ENCODE measurements at places on chromosomes 4 and X.

DNA sequence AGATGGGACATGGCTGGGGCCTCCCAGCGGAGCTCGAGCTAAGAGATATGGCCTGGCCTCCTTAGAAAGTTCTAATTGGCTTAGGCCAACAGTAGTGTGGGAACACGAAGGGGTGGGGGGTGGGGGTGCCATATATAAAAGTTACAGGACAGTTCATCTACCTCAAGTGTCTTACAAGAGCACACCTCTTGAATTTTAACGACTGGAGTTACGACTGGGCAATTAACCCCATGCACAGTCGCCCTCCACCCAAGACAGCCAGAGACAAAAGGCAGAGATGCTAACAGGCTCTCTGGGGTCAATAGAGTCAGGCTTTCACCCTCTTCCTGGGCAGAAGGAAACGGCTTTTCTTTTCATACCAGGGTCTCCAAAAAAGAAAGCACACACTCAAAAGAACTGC is 302.2 kb downstream of the BCOR start:
- DNase-seq: no peak

- DNase-seq: no peak
Observed at GRCh38 chr4:173879509-173879908, 349.5 kb upstream of the HAND2 start.

GRCh38 chrX:39309018-39309635 is 507.9 kb downstream of the MID1IP1 start:
- DNase-seq: peak; percentile 45

GRCh38 chr4:123093236-123093635 is 170.8 kb upstream of the NUDT6 start:
- peak; percentile 18 for DNase-seq

GRCh38 chr4:82753238-82753637 is 45.4 kb downstream of the SCD5 start:
- no peak for DNase-seq

DNA sequence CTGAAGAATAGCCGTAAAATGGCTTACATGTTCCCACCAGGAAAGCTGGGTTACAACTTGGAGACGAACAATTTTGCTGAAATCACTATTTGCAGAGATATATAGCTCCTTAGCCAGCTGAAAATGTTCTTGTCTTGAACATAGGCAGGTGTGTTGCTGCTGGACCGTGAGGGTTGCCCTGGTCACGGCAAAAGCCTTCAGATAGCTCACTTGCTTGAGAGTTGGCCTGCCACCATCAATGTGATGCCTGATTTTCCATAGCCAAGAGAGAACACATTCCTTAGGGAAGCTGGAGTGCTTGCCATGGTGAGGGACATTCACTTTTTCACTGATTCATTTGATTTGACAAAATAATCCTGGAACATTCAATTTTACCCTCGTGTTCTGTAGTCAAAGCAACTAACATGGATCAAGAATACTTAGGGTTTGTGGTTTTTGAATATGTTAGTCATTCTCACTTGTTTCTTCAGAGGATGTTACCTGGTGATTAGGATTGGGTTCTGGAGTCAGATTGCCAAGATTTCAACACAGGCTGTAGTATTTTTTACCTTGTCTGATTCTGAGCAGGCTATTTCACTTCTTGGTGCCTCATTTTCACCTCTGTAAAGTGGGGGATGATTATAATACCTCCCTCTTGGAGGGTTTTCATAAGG is 536.9 kb downstream of the RAPGEF2 start:
- no peak for DNase-seq

DNA sequence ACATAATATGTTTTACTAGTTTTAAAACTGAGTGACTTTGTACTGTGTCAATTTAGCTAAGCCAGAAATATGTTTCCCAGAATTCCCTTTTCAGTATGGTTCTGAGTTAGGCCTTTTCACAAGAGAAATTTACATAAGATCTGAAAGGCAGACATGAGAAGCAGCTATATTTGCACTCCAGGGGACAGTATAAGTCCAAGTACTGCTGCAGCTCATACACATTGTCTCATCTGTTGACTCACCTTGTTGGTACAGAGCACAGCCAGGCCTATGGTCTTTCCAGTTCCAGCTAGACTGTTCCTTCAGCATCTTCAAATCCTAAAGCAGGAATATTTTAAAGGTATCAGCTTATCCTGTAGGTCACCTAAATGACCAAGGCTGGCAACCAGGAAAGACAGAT is 53.5 kb downstream of the BMP3 start:
- no peak for DNase-seq

DNA sequence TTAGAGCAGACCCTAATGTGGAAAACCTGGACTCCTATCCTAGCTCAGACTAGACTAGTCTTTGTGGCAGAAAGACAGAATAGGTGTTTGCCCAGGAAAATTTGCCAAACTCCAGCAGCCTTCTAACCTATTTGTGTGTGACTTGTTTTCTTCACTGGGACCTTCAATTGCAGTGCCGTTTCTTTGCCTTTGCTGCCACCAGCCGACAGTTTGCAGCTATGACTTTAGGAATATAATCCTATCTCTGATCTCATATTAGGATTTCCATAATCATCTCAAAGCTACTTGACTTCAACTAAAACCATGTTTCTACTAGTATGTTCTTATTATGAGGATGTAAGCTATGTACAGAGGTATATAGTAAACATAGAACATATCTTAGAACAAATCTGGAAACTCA is 60.2 kb upstream of the PGAM4 start:
- DNase-seq: peak; percentile 23

DNA sequence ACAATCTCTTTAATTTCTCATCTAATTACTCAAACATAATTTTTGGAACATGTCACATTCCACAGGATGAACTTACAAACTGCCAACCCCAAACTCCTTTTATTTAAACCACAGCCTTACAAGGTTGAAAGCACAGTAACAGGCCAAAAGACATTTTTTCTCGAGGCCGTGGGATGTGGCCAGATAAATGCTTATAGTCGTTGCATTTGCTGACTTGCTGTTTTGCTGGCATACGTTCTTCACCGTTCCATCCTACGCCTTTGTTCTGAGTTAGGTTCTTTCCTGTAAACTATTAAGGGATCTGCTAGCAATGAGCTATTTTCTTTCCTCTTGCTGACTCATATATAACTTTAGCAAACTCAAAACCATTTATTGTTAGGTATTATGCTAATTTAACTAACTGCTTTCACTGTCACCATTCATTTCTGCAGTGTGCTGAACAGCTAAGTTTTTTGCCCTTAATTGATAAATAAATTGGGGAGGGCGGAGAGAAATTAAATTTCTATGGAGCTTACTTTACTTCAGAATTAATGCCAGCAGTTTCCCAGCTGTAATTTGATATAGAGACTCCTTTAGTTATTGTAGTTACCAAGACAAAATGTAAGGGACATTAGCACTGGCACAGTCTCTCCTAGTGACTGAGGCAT is 135.1 kb upstream of the PACRGL start:
- no peak for DNase-seq

- no peak for DNase-seq
Observed at GRCh38 chr4:185774845-185775680, 36.9 kb downstream of the SORBS2 start.

DNA sequence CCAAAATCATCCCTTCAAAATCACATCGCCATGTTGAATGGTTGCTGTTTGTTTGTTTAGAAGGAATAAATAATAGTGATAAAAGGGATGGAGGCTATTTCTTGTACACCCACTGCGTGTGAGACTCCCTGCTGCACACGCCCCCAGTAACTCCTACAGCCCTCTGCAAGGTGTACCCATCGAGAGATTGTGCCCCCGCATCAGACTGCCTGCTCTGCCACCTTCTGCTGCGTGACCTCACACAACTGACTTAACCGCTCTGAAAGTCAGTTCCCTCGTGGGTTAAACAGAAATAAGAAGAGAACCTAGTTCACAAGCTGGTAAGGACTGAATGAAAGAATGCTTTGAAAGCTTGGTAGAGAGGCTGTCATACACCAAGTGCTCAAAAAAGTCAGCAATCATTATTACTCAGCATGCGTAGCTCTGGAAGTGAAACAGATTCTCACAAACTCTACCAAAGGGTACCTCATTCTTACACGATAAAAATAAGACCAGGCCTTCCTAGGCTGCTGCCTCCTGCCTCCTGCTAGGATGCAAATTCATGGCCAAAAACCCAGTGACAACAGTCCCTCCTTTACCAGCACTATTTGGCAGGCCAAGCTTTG is 147.1 kb downstream of the CPEB2 start:
- DNase-seq: peak; percentile 16

DNA sequence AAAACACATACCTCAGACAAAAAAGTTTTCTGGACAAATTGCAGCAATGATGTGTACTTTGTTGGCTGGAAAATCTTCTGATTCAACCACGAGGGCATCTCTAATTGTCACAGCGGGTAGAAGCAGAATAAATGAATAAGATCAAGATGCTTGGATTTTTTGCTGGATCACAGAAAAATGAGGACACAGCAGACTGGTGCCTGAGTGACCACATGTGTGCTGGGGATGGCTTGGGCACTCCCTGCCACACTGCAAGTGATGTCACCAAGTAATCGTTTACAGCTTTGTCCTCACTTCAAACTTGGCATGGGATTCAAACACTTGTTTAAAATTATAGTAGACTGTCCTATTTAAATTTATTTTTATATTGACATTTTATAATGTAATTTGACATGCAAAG is 557.0 kb downstream of the SPRY1 start:
- DNase-seq: no peak

DNA sequence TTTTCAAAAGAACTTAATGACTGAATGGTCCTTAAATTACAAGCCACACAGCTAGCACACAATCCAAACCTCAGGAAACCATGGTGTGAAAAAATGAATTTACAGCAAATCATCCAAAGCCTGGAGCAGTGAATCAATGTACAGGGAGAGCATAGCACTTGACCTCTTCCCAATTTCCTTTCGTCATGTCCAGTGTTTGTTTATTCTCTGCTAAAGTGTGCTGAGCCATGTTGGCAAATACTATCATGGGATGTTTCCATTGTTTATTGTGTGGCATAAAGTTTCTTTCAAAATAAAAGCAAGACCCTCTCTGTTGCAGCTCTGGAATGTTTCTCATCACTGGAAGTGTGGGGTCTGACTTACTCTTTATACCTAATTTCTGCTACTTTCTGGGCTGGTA is 25.4 kb upstream of the FAM47B start:
- no peak for DNase-seq

- no peak for DNase-seq
Observed at GRCh38 chr4:122797405-122798094, 29.1 kb upstream of the FGF2 start.

GRCh38 chrX:113580486-113580885 is 739.9 kb upstream of the AMOT start:
- DNase-seq: no peak
